ENCODE measurements at places on chromosomes 4 and X.

DNA sequence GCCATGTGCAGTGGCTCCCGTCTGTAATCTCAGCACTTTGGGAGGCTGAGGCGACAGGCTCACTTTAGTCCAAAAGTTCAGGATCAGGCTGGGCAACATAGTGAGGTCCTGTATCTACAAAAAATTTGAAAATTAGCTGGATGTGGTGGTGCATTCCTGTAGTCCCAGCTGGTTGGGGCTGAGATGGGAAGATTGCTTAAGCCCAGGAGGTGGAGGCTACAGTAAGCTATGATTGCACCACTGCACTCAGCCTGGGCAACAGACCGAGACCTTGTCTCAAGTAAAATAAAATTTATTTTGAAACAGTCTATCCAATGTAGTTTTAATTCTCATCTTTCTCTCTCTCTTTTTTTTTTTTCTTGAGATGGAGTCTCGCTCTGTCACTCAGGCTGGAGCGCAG, 21.1 kb downstream of the RBM10 start:
- no peak for DNase-seq

- DNase-seq, result no peak
These were observed 16.4 kb downstream of the MCUB start for GRCh38 chr4:109576462-109576861.

DNA sequence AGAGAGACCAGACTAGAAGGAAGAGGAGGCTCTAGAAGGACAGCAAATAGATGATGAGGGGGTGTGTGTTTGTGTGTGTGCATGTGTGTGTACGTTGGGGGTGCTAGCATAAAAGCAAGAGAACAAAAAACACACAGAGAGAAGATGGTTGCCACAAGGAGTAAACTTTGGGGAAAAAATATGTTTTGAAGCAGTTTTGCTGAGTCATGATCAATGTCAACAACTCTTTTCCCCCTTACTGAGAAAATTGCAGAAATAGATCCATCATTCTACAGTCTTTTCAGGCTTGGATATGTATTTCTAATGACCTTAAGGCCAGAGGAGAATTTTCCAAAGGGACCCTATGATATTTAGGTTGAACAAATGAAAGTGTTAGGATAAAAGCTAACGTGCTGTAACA, 89.0 kb upstream of the NHS start:
- no peak for DNase-seq

- no peak for DNase-seq
These were observed 514.5 kb upstream of the FAM241A start for GRCh38 chr4:111630705-111631104.

DNA sequence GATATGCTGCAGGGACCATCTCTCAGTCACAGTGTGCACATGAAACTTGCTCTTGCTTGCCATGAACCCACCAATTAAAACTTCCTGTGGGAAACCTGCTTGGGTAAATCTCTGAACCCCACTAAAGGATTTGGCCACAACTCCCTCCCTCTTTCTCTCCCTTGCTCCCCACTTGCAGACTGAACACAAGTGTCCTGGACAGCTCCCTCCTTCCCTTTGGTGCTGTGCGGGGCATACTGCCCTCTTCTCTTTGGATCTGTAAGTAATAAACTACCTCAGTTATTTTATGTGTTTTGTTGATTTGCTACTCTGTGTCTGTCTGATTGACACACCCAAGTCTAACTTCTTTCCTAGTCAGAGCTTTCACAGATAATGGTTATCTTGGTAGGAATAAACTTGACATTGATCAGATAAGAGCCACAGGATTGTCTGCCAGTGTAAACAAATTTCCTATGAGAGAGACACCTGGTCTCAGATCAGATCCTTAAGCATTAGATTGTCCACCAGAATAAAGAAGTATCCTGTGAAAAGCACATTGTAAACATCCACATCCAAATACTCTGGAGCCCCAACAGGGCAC, 41.8 kb downstream of the SULT1E1 start:
- DNase-seq, result no peak

Data from DND-41 (cell line).